ENCODE measurements at places on chromosomes 6 and 20.

GRCh38 chr20:37516811-37517750 is 4.0 kb upstream of the NNAT start:
- DNase-seq: no peak

- no peak for DNase-seq
Measured at GRCh38 chr6:130075879-130076460, 57.6 kb downstream of the L3MBTL3 start.

DNA sequence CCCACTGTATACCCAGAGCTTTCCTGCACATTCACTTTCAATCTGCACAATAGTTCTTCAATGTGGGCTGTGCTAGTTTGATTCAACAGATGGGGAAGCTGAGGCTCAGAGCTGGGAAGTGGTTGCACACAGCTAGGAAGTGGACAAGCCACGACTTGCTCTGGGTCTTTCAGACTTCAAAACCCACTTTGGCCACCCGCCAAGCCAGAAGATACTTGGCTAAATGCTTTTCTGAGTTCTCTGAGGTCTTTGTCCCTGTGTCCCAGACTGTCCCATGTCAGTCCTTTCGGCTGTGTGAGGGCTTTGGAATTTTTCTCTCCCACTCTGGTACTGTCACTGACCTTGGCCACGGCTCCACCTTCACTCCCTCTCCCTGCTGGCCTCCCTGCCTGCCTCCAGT is 10.6 kb downstream of the PDYN start:
- DNase-seq: no peak

- DNase-seq: no peak
Measured at GRCh38 chr6:71203206-71203605, 85.4 kb upstream of the OGFRL1 start.

DNA sequence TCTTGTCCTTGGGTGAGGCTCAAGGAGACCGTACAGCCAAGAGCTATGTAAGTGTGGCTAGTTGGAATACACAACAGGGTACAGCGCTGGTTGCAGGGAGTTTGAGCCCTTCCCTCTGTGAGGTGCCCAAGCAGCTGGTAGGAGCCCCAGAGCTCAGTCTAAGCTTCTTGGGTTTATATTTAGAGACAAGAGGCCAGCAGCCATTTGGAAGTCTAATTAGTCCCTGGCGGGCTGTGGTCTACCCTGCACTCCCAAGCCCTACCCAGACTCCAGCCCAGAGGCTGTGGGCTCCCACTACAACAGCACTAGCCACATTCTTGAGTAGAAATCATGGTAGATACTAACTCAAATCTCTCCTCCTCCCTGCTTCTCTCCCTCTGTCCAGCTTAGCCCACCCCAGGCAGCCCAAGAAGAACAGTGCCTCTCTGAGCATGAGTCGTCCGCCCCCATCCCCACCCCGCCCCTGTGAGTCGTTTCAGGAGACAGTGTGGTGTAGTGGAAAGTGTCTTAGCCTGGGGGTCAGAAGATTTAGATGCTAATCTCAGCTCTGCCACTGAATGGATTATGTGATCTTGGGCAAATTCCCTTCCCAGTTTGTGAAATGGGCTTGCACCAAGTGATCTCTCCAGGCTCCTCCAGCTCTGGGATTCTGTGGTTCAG is 37.8 kb downstream of the EIF2S2 start:
- DNase-seq: no peak

DNA sequence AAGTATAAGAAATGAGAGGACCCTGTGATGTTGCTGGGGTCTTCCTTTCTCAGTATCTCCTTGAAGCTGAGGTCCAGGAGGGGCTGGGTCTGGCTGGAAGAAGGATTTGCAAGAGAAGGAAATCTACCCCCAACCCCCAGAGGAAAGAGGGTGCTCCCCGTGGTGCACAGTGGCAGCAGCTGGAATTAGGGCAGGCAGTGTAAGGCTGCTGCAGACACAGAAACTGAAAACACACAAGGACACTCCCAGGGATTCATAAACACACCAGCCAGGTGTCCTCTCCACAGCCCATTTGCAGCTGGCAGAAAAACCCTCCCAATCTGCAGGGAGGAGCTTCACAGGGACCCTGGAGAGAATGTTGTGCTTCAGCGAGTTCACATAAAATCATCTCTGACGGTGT is 297.2 kb downstream of the CDH26 start:
- DNase-seq: no peak

All from HCT116 (cell line).